ENCODE measurements at places on chromosomes 1 and 21.

GRCh38 chr1:36585569-36586548 is 103.1 kb upstream of the CSF3R start:
- no peak for DNase-seq

DNA sequence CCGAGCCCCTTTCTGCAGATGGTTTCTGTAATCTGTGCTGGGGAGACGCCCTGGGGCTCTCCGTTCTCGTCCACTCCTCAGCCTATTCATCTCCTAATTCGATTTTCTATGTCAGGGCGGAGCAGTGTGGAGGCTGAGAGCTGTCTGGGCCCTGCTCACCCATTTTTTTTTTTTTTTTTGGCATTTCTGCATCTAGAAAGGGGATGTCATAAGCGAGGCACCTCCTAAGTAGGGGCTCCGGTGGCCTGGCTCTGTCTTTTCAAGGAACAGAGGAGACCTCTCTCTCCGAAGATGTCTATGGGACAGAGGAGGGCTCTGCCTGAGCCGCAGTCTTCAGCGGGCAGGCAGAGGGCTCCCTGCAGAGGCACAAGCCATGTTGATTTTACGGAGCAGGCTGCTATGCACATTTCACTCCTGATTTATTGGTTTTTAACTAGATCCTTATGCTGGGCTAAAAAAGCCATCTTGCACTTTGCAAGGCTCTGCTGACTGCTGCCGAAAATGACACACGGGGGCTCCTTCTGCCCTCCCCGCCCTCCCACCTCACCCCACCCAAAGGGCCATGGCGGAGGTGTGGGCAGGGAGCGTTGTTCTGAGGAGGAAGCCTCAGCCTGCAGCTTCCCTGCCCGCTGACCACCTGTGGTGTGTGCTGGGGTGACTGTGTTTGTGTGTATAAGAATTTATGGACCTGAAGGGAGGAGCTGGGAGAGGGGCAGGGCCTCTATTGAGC is 71.0 kb downstream of the FOXD2 start:
- no peak for DNase-seq

DNA sequence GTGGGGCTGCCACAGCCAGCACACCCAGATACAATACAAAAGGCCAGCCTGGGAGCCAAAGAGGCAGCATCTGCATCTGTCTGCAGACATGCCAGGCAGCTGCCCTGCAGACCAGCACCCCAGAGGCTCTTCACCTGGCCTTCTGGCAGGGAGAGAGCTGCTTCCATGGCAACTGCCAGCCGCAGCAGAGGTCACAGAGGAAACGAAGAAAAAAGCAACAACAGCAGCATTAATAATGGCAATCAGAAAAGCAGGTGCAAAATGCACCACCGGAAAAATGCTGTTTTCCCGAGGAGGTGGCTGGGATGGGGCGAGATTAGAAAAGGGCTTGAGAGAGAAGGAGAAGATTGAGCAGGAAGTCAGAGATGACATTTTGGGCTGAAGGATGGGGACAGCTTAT is 309.5 kb downstream of the PCP4 start:
- DNase-seq, result no peak

DNA sequence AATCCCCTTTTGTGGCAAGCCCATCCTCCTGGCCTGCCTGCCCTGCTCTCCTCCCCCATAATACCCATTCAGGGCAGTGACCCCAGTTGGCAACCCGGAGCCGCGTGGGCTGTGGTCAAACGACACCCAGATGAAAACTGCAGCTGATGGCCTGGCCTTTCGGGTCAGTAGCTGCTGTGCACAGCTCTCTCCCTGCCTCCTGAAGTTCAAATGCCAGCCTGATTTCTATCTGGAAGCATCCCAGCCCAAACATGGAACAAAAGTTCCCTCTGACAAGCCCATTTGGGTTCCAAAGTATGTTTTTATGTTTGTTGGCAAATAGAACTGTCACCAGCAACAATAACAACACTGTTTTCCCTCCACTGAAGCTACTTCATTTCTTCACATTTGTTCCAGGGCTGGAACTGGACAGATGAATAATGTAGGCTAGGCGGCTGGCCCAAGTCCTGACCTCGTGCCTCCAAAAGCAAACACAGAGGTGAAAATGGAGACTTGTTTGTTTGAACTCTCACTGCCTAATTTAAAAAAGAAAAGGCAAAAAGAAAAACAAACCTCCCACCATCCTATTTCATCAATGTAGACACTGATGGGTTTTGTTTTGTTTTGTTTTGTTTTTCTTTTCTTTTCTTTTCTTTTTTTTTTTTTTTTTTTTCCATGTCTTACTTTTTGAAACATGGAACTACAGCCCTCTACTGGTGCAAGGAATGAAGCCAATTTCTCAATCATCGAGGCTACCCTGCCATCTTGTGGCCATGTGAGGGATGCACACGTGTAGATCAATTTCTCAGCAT is 179.0 kb downstream of the ADSS2 start:
- DNase-seq, result peak; percentile 51

GRCh38 chr1:184988506-184988905 is 14.2 kb upstream of the NIBAN1 start:
- DNase-seq, result no peak

DNA sequence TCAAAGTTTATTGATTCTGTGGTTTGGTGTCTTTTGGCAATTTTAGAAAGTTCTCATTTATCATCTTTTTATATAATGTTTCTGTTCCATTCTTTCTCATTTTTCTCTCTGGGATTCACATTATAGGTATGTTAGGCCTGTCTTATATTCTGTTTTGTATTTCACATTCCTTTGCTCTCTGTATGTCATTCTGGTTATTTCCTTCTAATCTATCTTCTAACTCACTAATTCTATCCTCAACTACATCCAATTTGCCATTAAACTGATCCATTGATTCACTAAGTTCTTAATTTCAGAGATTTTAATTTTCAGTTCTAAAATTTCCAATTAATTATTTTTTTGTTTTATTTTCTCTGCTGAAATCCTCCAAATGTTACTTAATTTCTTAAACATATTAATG is 234.8 kb downstream of the FOXD2 start:
- DNase-seq, result no peak

DNA sequence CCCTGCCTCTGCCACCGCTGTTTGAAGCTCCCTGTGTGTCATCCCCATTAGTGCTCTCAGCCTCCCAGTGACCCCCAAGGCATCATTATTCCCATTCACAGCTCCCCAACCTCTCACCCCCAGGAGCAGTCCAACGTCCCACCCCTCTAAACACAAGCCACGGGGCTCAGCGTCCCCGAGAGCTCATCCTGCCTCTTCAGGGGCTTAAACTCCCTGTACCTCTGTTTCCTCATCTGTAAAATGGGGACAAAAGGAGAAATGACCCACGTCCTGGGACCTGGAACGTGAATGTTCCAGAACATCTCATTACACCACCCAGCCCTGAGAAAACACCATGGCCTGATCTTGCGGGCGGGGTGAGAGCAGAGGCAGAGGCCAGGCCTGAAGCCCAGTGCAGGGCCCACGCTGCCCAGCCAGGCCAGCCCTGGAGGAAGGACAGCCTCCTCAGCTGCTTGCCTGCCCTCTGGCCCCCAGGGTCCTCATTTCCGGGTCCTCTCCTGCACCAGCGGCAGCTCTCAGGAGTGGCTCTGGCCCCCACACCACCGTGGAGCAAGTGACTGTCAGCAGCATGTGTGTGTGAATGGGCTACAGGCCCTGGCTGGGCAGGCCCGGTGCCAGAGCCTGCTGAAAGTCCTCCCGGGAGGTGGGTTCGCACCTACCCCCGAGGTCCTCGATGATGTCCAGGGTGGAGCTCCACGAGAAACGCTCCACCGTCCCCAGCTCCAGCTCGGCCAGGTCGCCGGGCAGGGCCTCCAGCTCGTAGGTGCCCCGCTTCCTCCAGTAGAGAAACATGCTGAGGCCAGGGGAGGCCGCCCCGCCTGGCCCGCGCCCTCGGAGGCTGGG is 14.1 kb upstream of the PLEKHG5 start:
- DNase-seq, result no peak

DNA sequence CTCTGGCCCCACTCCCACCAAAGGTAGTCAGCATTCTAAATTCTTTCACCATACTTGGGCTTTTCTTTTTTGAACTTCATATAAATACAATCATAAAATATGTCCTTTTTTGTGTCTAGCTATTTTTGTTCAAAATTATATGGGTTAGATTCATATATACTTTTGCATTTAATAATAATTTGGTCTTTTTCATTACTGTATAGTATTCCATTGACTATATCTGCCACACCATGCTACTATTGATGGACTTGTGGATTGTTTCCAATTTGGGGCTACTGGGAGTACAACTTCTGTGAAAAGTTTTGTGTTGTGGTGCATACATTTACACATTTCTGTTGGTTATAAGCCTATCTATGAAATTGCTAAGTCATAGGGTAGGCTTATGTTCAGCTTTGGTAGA is 85.7 kb downstream of the GLUL start:
- no peak for DNase-seq

GRCh38 chr1:29052100-29052499 is 71.6 kb downstream of the TMEM200B start:
- DNase-seq, result no peak

DNA sequence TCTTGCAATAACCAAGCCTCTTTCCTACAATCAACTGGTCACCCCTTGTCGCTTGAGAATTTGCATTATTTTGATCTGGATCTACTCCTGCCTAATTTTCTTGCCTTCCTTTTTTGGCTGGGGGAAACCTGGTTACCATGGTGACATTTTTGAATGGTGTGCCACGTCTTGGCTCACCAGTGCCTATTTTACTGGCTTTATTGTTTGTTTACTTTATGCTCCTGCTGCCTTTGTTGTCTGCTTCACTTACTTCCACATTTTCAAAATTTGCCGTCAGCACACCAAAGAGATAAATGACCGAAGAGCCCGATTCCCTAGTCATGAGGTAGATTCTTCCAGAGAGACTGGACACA is 743 bp downstream of the GPR52 start:
- DNase-seq, result no peak

DNA sequence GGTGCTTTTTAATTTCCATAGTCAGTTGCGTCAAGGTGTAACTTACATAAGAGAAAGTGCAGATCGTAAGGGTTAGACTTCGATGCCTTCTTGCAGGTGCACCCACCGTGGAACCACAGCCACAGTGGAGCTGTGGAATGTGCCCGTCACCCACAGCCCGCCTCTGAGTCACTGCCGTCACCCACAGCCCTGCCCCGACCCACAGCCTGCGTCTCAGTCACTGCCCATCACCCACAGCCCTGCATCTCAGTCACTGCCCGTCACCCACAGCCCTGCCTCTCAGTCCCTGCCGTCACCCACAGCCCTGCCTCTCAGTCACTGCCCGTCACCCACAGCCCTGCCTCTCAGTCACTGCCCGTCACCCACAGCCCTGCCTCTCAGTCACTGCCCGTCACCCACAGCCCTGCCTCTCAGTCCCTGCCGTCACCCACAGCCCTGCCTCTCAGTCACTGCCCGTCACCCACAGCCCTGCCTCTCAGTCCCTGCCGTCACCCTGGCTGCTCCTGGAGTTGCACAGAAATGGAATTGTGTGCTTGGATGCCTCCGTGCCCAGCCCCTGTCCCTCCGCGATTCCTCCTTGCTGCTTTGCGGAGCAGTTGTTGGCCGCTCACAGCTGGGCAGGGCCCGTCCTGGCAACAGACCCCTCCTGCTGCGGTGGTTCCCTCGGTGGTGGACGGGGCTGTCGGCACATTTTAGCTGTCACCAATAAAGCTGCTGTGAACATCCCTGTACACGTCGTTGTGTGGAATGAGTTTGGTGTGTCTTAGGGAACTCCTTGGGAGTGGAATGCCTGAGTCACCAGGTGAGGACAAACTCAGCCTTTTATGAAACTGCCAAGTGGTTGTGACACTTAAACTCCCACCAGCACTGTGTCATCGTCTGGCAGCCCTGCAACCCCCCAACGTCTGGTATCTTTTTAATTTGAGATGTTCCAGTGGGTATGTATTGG is 44.9 kb upstream of the COL6A2 start:
- no peak for DNase-seq

DNA sequence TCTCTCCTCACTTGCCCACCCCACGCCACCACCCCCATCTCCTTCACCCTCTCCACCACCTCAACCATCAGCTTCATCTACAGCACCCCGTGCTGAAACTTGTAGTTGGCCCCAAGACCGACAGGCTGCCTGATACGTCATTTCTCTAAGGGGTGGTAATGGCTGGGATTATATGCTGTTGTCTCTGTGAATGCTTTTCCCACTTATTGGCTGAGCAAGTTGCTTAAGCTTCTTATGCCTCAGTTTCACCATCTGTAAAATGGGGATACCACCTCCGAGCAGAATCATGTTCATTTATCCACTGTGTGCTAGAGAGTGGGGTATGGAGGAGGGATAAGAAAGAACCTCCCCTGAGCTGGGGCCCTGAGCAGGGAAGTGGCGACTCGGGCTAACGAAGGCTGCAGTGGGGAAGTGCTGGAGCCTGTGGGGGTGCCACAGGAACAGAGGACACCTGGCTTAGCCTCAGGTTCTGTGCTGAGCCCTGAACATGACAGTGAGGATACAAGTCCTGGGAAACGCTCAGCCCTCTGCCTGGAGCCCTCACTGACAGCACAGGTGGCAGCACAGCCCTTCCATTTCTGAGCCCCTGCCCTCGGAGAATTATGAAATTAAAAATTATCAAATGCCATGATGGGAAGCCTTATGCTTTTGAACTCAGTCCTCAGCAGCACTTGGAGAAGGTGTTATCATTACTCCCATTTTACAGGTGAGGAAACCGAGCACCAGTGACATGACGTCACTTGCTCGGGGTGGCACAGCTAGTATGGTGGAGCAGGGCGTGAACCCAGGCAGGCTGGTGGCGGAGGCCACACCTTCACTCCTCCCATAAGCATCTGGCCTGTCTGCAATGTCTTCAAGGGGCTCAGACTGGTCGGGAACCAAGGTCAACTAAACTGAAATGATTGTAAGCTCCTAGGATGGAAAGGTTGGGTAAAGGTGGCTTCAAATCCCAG is 2.8 kb downstream of the MATN1 start:
- DNase-seq, result no peak

DNA sequence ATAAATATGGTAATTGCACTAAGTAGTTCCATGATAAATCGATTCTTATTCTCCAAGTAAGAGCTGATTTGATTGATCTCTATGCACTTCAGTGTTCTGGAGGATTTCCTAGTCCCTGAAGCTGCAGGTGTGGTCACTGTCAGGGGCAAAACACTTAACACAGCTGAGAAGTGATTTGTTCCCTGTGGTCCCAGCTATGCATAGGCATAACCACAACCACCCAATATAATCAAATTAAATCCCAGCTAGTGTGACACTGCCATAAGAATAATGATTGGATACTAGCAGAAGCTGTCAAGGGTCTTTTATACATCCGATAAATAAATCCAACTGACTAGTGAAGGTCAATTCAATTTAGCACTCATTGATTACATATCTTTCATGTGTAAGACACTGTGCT is 60.1 kb downstream of the PTGER3 start:
- no peak for DNase-seq

- DNase-seq, result no peak
These were observed 347.2 kb downstream of the DISC1 start for GRCh38 chr1:231973830-231974229.

DNA sequence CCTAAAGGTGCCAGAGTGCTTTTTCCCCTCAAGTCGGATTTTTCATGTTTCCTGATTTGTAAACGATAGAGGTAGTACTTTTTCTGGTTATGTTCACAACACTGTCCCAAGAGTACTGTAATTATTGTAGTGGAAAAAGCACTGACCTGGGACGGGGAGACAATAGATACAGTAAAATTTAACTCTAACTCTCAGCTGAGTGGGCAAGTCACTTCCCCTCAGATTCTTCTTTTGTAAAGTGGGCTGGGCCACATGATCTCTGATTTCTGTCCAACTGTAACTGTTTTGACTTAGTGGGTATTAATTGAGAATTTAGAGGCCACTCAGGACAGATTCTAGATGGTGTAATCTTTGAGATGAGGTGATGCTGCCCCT is 19.1 kb downstream of the MARCKSL1 start:
- no peak for DNase-seq

GRCh38 chr1:198088360-198089071 is 68.3 kb upstream of the NEK7 start:
- DNase-seq, result no peak
